ENCODE measurements at places on chromosomes 11 and 22. TPM values are rescaled to one million over a fixed set of nuclear protein-coding genes. Genes with fewer than 3 reads are reported as not detected.

The PHOX2A gene
- total RNA-seq, result 0.82 TPM

The MUC6 gene
- total RNA-seq, result not detected

DNA sequence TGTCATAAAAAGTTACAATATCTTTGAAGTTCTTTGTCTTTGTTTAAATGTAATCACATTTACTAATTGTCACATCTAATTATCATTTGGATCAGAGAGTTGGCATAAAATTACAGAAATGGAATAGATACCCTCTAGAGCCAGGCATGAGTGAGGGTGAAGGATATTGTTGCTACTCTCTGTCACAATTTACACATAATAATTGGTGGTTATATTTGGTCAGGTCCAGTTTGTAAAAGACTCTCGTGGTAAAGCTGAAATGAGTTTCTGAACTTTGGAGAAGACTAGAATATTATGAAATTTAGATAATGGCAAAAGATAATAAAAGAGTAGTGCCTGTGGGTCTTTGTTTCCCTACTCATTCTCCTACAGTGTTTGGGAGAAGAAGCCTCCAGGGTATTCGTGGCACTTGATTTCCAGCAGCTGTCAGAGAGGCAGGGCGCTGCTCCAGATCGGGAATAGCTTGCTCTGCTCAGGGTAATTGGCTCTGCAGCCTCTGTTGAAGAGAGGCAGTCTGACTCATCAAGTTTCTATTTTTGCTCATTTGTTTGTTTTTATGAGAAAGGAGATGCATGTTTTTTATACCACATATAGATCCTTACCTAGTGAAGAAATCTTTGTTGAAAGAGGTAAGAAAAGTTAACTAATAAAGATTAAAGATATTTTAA is 349.9 kb downstream of the CNTN5 start:
- H3K36me3 ChIP-seq, result no peaks in the 10 kb centered on the region
- no peaks in the 10 kb centered on the region for H3K4me1 ChIP-seq
- no peaks in the 10 kb centered on the region for H3K27me3 ChIP-seq
- no peak overlapping the region for H3K4me3 ChIP-seq

- no peak overlapping the region for H3K27ac ChIP-seq
- H3K4me3 ChIP-seq, result no peak overlapping the region
- H3K36me3 ChIP-seq, result no peaks in the 10 kb centered on the region
- DNase-seq, result peak; percentile 57
- H3K4me1 ChIP-seq, result no peaks in the 10 kb centered on the region
- H3K27me3 ChIP-seq, result no peaks in the 10 kb centered on the region
These were observed 74.2 kb upstream of the PITPNB start for GRCh38 chr22:27993201-27993635.

- peak; percentile 74 for DNase-seq
- H3K36me3 ChIP-seq, result no peaks in the 10 kb centered on the region
- peak overlapping the region; percentile 78 for H3K27ac ChIP-seq
- H3K27me3 ChIP-seq, result no peaks in the 10 kb centered on the region
These were observed 1.2 kb upstream of the DUSP8 start for GRCh38 chr11:1573077-1573902.
